Diencephalon (tissue), 1 donor: ENCODE measurements at places on chromosomes 13 and 19. TPM values are rescaled to one million over a fixed set of nuclear protein-coding genes. Genes with fewer than 3 reads are reported as not detected.

The KCTD4 gene
- total RNA-seq = 13.4 TPM

The TRAPPC2B gene
- total RNA-seq = 20.5 TPM

The RFPL4A gene
- not detected for total RNA-seq

The RYR1 gene
- total RNA-seq = 4.6 TPM

The KISS1R gene
- total RNA-seq = 2.3 TPM

The ZNF784 gene
- total RNA-seq = 6.5 TPM

The AKAP8 gene
- total RNA-seq = 11.8 TPM

The CD33 gene
- total RNA-seq = 0.23 TPM

The GAPDHS gene
- not detected for total RNA-seq

The KLK6 gene
- not detected for total RNA-seq

The GTPBP3 gene
- 15.0 TPM for total RNA-seq

The ZNF763 gene
- 3.5 TPM for total RNA-seq

The ZNF493 gene
- 96.7 TPM for total RNA-seq

The LEUTX gene
- not detected for total RNA-seq

The TPM4 gene
- total RNA-seq = 106 TPM

The CERS4 gene
- 55.6 TPM for total RNA-seq

The DOCK9 gene
- 78.0 TPM for total RNA-seq

The BEST2 gene
- total RNA-seq = not detected

The LILRA1 gene
- 0.23 TPM for total RNA-seq

The CATSPERD gene
- total RNA-seq = 0.23 TPM

The ZNF557 gene
- total RNA-seq = 29.1 TPM

The NUFIP1 gene
- total RNA-seq = 10.4 TPM

The RASAL3 gene
- total RNA-seq = 1.2 TPM

The CEACAM19 gene
- 1.6 TPM for total RNA-seq

The RDH13 gene
- total RNA-seq = 30.4 TPM

The AMER2 gene
- 99.9 TPM for total RNA-seq

The KIR3DL1 gene
- total RNA-seq = not detected

The ZNF222 gene
- total RNA-seq = 17.3 TPM

The EDNRB gene
- 169 TPM for total RNA-seq

The PSG3 gene
- total RNA-seq = not detected

The KLK13 gene
- total RNA-seq = 0.23 TPM

The ZNF846 gene
- total RNA-seq = 20.5 TPM

The EIF3K gene
- total RNA-seq = 126 TPM

The PRODH2 gene
- not detected for total RNA-seq
